ENCODE measurements at places on chromosomes 7 and 10.

- DNase-seq, result no peak
Observed at GRCh38 chr10:119742947-119743648, 17.2 kb downstream of the INPP5F start.

DNA sequence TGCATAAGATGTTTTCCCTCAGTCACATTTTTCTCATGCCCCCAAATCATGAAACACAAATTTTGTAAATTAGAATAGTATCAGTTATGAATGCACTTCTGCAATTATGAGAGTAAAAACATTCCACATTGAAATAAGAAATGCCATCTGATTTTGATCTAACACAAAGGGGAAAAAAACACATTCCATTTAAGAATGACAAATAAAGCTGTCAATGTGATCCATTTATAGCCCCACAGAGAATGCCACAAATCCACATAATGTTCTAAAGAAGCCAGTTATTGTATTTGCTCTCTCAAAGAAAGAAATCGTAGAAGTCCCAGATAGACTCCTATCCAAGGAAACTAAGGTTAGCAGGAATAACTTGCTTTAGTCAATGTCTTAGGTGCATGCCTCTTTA lies 48.7 kb upstream of the RHOBTB1 start:
- DNase-seq, result no peak

GRCh38 chr7:115354925-115355324 lies 433.0 kb downstream of the MDFIC start:
- DNase-seq, result no peak

DNA sequence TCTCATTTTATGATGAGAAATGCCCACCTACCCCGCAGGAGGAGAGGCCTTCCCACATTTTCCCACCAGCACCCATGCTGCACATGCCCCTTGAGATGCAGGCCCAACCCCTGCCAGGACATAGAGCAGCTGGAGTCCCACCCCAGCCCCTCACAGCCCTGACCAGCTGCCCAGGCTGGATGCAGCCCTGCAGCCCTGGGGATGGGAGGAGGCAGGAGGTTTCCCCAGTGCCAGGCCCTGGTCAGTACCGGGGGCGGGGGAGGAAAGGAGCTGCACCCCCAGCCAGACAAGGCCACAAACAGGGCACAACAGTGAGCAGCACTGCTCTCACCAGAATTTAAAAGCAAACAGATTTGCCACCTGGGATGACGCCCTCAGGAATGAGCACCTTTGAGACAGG lies 196.1 kb downstream of the PTPRN2 start:
- no peak for DNase-seq

GRCh38 chr10:48526011-48526821 lies 78.7 kb downstream of the ARHGAP22 start:
- no peak for DNase-seq

DNA sequence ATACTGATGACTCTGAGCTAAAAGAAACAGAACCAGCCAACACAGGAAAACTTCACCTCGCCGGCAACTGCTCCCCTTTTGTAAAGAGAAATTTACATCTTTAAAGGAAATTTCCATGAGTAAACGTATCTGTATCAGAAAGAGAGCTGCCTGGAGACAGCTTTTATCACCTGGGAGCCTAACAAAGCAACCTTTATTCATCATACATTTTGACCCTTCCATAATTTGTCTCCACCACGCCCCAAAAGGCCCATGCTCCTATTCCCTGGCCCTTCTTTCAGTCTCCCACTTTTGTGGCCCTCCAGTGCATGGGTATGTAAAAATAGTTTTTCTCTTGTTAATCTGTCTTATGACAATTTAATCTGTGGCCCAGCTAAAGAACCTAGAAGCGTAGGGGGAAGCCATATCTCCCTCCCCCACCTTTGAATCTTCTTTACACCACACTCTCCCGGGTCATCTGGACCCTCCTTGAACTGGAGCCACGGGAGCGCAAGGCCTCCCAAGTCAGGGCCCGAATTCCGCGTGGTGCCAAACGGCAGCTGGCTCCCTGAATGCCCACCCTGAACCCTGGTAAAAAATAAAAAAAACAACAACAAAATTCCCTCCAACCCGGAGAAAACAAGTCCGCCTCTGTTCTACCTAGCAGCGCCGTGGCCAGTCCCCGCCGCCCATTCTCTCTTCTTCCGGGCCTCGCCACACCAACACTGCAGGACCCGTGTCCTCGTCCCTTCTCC lies 15.4 kb upstream of the FKBP9 start:
- DNase-seq, result no peak

- no peak for DNase-seq
Observed at GRCh38 chr10:42960991-42961795, 115.7 kb upstream of the RET start.

DNA sequence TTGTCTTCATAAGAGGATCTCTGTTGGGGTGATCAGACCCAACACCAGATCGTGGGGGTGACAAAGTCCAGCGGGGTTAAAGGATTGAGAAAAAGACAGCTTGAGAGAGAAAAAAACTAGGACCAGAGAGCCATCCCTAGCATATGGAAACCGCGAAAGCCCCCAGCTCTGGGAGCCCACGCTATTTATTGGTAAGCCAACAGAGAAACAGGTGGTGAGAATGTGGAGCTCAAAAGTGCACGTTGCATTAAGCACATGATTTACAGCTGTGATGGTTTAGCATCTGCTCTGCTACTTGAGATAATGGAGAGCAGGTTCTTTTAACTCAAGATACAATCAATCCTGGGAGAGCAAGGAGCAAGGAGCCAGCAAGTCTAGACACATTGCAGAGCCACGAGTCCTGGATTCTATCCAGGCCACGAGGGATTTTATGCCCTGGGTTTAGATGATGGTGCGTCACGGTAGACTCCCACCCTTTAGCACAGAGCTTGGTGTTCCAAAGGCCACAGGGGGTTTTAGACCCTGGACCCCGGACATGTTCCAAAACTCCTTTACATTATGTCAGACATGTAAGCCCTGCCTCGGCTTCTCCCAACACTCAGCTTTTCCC lies 755.2 kb upstream of the SORCS1 start:
- no peak for DNase-seq

DNA sequence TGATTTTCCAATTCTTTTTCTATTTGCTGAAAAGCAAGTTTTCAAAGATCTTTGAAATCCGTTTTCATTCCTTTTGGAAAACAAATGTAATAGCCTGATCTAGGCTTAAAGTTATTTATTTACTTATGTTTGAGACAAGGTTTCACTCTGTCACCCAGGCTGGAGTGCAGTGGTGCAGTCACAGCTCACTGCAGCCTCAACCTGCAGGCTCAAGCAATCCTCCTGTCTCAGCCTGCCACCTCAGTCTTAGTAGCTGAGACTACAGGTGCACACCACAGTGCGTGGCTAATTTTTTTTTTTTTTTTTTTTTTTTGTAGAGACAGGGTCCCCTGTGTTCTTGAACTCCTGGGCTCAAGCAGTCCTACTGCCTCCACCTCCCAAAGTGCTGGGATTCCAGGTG lies 4.6 kb downstream of the ST7 start:
- DNase-seq, result no peak

GRCh38 chr10:110959379-110960332 lies 40.3 kb downstream of the SHOC2 start:
- no peak for DNase-seq

DNA sequence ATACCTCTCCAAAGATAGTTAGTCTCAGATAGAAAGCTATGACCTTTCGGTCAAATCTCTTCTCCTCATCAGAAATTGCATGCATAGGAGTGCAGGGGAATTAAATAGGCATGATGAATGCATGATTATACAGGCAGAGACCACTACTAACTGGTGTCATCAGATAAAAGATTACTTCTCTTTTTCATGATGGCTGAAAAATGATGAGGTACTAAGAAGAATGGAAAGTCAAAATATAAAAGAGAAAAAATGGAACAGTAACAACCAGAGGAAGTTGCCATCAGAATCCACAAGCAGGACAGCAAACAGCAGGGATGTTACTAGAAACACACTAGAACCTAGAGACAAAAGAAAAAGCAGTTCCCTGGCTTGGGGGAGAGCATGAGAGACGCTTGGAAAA lies 31.6 kb downstream of the CTTNBP2 start:
- DNase-seq, result no peak

DNA sequence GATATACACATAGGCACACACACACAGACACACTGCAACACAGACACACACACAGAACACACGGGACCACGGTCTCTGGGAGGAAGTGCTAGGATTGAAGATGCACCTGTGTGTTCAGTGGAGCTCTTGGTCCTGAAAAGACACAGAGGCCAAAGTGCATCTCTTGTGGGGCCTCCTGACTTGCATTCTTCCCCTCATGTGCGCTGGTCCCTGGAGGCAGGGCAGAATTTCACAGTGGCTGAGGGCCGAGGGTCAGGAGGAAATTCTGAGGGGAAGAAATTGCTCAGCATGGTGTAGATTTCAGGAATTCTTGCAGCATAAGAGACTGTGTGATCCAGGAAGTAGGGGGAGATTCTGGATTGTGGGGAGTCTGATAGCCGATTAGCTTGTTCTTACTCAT lies 35.9 kb downstream of the WDFY4 start:
- no peak for DNase-seq

- no peak for DNase-seq
Observed at GRCh38 chr7:40711706-40712105, 576.9 kb downstream of the SUGCT start.

GRCh38 chr7:81218480-81219106 lies 299.7 kb upstream of the SEMA3C start:
- DNase-seq, result no peak

DNA sequence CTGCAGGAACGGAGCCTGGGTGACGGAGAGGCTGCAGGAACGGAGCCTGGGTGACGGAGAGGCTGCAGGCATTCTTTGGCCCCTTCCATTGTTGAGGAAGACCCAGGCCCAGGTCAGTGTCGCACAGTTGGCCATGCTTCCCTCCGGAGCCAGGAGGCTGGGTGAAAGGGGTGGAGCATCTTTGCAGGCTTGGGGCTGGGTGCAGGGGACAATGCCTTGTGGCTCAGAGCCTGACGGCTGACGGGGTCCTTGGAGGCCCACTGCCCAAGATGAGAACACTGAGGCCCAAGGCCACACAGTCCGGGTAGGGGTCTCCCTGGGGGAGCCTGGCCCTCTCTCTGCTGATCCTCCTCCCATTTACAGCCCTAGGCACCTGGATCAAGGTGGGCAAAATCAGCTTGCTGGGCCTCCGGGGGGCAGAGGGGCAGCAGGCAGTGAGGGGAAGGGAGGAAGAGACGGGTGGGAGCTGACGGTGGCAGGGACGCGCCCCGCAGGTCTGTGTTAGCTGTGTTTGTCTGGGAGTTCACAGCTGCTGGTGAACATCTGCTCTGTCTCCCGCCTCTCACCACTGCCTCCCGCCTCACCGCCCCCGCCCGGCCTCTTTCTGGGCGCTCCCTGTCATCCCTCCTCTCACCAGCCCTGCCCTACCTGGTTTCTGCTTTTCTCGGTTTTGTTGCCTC lies 30.6 kb upstream of the PCBD1 start:
- DNase-seq, result no peak

DNA sequence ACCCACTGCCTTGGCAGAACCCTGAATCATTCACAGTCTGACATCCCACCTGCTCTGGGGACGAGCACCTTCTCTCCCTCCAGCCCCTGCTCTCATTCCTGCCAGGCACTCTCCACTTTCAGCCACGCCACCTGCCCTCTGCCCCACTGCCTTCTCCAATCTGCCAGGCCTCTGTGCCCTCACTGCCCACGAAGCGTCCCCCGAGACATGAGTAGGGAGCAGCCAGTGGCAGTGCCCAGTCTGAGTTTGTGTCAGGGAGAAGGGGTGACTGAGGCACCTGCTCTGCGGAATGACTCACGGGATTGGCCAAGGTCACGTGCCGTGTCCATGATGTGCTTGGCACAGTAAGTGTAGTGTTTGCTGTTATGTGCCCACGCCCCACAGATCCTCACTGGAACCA lies 215.2 kb upstream of the PPP2R2D start:
- DNase-seq, result no peak

- no peak for DNase-seq
Observed at GRCh38 chr7:99006739-99007424, 128.6 kb downstream of the TRRAP start.

DNA sequence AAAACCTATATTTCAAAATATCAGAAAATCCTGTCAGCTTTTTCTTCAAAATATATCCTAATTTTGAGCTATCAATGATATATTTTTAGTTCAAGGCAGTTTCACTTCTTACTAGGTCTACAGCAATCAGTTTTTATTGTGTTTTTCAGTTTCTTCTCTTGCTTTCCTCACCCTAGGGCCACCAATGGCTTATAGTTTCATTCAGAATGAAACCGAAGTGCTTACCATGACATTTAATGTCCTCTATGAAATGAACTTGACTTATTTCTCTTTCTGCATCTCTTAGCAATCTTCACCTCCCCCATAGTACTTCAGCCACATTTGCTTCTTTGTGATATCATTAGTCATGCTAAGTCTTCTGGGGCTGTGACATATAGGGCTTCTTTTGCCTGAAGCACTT lies 100.3 kb downstream of the ARL5B start:
- no peak for DNase-seq

DNA sequence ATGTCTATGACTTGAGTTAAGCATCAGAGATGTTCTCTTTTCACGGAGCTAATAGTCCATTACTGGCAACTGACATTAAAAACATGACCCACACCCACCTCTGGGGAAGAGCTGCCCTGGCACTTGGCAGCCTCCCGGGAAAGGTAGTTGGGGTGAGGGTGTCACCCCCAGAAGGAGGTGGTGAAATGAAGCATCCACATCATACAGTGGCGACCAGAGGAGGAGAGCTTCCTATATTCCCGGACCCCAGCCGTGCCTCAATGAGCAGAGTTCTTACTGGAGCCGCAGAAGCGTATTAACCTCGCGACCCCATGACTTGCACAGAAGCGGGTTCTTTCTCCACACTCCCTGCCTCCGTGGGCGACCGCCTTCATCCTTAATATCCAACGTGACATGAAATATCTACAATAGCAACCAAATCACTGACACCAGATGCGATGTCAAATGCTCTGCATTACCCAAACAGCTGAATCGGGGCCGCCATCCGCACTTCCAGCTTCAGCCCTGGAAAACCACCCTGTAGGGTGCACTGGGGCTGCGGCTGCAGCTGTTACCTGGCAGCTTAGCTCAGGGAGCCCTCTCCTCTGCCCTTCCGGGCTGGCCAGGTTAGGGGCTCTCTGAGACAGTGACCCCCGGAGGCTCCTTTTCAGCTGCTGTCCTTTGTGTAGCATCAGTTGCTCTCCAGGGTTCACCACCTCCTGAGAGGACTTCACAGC lies 103.1 kb upstream of the PARD3 start:
- no peak for DNase-seq

GRCh38 chr7:86833360-86833759 lies 189.7 kb downstream of the GRM3 start:
- DNase-seq, result no peak

DNA sequence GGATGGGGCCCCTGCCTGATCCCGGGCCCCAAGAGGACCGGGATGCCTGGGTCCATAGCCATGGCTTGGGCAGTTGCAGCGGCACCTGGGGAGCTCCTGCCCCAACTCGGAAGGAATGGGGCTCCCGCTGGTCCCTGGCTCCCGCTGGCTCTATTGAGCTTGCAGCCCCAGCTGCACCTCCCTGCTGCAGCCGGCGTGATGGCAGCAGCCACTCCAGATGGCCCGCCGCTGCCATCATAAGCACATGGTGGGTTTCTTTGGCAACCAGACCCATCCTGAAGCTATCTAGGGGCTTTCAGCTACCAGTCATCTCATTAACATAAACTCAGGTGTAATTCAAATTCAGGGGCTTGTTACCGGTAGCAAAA lies 11.1 kb upstream of the DNMBP start:
- DNase-seq, result no peak

GRCh38 chr10:91194497-91195179 lies 25.8 kb upstream of the PCGF5 start:
- no peak for DNase-seq

- no peak for DNase-seq
Observed at GRCh38 chr7:105538339-105538738, 6.3 kb downstream of the RINT1 start.

GRCh38 chr7:75858410-75858809 lies 20.4 kb upstream of the RHBDD2 start:
- no peak for DNase-seq

Data from stimulated activated CD8-positive, alpha-beta memory T cell treated with anti-CD3 and anti-CD28 coated beads, Interleukin-4, amount 100 ng/mL, for 24 hours (primary cell).